SHP77 treated with DMSO at 0.1 percent for 48 hours (cell line): ENCODE measurements at places on chromosomes 2 and 18.

DNA sequence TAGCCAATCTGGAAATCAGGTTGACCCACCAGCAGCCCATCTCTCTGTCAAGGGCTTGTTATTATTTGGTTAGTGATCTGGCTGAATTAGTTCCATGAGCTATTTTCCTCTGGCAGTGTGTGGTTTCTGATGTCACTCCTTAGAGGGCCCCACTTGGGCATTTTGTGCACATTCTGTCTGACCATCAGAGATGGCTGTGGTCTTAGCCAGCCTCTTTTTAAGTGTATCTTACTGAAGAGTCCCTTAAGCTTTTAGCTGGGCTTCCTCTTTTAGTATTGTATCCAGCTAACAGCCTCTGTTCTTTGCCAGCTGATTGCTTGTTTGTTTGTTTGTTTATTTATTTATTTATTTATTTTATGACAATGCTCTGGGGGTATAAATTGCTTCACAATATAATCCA is 951.1 kb upstream of the CNTNAP5 start:
- DNase-seq, result no peak

DNA sequence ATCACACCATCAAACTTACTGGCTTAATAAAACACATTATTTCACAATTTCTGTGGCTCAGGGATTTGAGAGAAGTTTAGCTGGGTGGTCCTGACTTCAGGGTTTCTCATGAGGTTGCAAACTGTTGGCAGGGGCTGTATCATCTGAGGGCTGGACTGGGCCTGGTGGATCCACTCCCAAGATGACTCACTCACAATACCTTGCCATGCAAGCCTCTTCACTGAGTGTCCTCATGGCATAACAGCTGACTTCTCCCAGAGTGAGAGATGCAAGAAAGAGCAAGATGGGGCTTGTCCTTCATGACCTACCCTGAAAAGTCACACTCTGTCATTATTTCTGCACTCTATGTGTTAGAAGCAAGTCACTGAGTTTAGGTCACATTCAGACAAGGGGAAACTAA is 73.8 kb downstream of the AQP4 start:
- DNase-seq, result no peak

DNA sequence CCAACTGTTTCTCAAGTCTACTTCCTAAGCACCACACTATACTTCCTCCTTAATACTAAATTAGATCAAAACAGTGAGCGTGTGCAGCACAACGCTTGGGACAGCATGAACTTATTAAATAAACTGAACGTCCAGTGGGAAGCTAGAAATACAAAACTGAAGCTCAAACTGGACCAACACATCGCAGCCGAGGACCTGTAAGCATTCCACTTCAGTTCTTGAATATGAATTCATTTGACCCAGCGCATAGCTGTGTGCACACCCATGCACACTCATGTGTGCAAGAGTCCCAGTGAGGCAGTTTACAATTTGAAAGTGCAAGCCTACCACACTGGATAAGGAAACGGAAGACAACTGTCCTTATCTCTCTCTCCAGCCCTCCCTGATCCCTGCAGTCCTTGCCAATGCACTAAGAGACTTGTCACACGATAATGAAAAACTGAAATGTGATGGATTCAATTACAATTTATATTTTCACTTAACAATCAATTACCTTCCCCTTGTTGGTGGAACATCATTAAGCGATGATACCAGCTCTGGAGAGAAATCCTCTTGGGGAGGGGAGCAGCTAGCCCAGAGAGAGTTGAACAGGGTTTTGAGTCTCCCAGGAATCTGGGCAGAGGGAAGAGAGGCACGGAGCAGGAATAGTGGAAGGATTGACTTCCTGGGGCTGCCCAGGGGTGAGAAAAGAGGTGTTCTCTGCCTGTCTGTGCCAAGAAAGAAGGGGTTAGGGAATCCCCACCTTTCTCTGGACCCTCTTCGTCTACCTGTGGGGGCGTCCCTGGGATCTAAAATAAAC is 186.5 kb upstream of the KLHL29 start:
- no peak for DNase-seq

DNA sequence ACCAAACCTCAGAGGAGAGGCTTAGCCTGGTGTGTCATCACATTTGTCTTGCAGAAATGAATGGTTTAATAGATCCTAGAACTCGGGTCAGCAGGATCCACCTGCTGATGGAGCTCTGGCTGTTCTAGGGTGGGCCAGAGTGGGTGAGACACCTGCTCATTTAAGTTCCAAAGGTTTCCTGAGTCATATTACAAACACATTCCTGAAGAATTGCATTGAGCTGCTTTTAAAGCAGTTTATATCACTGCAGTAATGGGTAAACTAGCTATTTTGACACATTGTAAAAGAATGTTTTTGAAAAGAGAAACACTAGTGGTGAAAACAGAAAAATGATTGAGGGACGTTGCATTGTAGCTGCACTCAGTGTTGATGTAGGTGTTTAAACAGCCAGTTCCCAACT is 175.3 kb upstream of the TCF4 start:
- DNase-seq, result no peak

DNA sequence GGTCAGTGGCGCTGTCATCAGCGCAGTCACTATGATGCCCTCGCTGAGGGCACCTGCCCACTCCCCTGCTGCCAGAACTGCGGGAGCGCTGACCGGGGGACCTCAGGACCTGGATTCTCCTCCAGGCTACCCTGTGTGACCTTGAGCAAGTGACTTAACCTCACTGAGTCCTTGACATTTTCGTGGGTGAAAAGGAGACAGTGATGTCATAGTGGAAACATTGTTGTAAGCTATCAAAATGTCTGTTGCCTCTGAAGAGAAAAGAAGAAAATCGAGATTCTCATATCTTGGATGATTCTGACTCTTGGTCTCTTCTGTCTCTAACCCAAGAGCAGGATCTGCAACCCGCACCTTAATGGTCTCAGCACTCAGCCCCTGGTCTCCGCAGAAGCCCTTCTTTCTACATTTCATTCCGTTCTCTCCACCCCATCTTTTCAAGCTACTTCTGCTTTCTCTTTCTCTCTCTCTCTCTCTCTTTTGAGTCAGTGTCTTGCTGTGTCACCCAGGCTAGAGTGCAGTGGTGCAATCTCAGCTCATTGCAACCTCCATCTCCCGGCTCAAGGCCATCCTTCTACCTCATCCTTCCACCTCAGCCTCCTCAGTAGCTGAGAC is 978 bp upstream of the TUBA4A start:
- no peak for DNase-seq

DNA sequence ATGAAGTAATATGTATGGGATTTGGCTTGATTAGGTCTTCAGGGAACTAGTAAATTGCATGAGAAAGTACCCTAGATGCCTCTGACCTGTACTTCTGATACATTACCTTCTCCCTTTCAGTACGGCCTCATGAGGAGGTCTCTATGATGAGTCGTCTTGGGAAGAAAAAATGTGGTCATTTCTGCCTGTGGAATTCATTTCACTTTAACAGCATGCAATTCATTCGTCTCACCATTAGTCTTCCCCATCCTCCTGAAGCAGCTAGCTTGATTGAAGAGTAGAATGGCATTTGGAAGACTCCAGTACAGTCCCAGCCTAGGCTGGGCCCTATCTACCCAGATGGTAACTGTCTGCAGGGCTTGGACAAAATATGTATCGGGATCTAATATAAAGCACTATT is 52.2 kb downstream of the TMX3 start:
- no peak for DNase-seq

- no peak for DNase-seq
These were observed 67.0 kb upstream of the OSR1 start for GRCh38 chr2:19425419-19425818.

GRCh38 chr18:53756610-53756972 is 467.9 kb downstream of the MBD2 start:
- no peak for DNase-seq

GRCh38 chr2:216492597-216493333 is 5.9 kb upstream of the RPL37A start:
- DNase-seq, result no peak

- no peak for DNase-seq
These were observed 38.5 kb downstream of the NTSR2 start for GRCh38 chr2:11631462-11631861.

- DNase-seq, result no peak
These were observed 65.9 kb downstream of the IL1R2 start for GRCh38 chr2:102057502-102058292.

GRCh38 chr2:216002693-216003092 is 10.7 kb downstream of the MREG start:
- DNase-seq, result no peak

GRCh38 chr2:147161746-147162145 is 683.1 kb upstream of the ACVR2A start:
- DNase-seq, result no peak
